ENCODE measurements at places on chromosomes 1 and 21.

DNA sequence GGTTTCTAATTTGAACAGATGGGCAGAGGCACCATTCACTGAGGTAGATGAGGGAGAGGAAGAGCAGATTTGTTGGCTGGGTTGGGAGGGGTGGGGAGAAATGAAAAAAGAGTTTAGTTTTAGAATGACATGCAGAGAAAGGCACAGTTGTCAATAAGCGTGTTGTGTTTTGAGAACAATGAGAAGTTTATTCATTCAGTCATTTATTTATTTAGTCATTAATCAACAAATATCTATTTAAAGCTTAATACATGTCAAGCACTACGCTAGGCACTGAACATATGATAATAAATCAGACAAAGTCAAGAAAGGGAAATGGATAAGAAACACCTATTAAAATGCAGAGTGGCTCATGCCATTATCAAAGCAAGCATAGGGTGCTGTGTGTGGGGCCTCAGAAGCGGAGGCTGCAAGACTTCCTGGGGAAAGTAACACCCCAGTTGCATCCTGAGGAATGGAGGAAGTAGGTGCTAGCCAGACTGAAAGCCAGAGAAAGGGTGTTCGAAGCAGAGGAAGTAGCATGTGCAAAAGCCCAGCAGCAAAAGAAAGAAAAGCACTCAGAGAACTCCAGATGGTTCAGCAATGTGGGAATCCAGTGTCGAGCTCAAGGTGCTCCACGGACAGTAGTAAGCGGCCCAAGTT is 114.1 kb downstream of the RNF220 start:
- no peak for DNase-seq

DNA sequence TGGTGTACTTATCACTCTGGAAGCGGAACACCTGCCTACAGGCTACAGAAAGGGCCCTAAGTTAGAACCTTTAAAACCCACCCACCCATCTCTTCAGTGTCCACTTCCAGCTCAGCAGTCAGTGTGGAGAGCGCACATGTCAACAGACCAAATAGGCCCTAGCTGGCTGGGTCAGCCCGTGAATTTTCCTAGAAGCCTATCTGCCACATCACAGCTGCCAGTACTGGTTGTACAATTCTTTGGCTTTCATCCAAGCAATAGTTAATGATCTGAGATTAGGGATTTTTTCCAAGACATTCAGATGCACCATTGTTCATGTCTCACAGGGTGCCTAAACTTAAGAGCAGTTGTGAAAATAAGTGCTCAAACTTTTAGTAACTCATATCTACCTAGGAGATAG is 197.1 kb downstream of the KCNK2 start:
- no peak for DNase-seq

DNA sequence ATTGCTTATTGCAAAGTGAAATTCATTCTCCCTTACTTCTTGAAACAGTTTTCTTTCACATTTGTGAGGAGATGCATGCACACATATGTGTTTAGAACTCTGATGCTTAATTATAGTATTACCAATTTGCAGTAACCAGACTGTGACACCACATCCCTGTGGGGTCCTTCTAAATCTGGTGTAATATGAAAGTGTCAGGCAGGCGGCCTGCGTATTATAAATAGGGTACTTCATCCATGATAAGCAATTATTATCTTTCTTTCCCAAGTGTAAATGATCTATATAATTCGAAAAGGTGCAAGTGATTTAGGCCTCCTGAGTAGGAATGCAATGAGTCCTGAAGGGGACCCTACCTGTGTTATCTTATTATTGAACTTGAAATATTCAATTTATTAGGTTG is 876 bp downstream of the EFCAB7 start:
- no peak for DNase-seq

GRCh38 chr1:30904191-30904961 is 4.2 kb downstream of the SDC3 start:
- DNase-seq: no peak

DNA sequence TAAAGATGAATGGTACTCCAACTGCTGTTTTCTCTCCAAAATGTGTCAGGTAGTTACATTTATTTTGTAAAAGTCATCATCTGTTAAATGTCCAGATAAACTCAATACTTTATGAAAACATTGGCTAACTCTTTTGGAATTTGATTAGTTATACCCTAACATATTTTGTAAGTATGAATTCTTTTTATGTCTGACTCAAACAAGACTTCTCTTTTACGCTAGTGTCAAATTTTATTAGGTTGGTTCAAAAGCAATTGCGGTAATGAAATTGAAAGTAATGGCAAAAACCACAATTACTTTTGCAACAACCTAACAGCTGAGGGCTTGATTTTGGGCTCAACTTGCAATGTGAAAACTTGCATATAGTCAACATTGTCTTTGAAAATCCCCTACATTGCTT is 41.0 kb upstream of the USP25 start:
- no peak for DNase-seq

DNA sequence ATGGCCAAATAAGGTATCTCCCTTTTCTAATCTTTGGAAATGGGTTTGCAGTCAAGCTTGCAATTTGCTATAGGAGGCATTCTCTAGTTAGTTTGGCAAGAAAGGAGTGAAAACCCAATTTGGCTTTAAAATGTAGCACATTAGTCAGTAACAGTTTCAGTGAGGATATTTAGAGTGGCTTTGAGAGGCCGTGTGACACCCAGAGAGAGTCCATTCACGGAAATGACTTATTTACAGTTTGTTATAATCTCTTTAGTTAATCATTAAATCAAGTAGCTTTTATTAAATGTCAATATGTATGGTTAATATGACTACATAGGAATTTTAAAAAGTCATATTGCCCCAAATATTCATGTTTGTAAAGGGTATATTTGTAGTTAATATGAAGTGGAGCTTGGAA is 9.6 kb downstream of the ZBTB18 start:
- no peak for DNase-seq

DNA sequence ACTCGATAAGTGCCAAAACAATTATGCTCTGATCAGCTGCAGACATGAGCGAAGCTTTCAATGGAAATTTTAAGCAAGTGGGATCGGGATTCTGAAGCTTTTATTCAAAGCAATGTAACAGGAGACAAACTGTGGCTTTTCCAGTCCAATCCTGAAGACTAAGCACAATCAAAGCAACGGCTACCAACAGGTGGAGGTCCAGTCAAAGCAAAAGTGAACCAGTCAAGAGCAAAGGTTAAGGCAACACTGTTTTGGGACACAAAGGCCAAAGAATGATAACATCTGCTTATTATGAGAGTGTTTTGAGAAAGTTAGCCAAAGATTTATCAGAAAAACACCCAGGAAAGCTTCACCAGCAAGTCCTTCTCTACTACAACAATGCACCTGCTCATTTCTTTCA is 170.1 kb downstream of the SEC16B start:
- DNase-seq: no peak

DNA sequence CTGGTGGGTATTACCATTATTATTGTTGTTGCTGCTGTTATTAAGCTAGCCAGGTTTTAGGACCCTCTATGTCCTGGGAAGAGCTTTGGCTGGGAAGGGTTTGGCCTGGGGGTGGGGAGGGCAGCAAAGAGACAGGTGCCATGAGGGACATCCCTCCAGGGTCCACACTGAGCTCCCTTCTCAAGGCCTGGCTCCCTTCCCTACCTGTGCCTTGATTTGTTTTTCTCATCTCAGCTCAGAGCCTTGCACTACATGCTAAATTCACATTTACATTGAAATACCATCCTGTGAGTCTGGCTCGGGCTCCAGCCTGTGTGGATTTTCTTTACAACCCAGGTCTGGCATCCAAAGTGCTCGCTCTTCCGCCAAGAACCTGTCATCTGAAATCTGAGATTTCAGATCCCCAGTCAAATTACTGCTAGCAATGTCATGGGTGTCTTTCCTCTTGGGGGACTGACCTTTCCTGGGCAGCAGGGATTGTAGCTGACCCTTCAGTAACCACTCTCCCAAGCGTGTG is 536.3 kb downstream of the PTPRU start:
- no peak for DNase-seq

DNA sequence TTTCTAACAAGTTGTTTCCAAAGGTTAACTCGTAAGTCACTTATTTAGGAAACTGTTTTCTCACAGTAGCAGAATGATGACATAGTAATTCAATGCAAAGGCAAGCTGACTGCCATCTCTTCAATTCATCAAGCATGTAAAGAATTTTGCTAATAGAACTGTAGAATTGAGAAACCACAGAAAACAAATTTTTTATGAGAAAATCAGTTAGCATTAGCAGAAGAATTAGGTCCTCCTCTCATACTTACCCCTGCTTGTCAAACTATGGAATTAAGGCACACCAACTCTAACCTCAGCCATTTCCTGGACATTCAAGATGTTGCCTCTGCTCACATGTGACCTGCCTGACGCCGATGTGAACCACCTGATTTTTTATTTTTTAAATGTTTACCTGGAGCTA is 115.2 kb downstream of the LRRC40 start:
- DNase-seq: no peak

- no peak for DNase-seq
Observed at GRCh38 chr1:43536196-43536863, 5.6 kb downstream of the PTPRF start.

GRCh38 chr1:59333626-59334277 is 36.9 kb downstream of the FGGY start:
- DNase-seq: no peak

DNA sequence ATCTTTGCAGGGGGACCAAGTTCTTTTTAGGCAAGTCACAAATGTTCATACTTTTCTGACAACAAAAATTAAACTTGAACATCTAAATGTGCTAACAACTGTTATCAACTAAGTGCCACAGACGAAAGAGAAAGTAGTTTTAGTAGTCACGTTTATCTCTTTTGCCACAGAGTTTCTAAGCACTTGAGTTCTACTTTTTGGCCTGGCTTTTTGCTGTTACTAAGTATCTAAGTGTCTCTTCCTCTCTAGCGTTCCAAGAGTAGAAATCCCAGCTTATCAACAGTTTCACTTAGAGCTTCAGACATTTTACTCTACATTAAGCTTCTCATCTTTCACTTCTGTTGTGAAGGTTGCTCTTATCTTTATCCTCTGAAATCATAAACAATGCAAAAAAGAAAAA is 34.2 kb downstream of the GATAD2B start:
- no peak for DNase-seq

DNA sequence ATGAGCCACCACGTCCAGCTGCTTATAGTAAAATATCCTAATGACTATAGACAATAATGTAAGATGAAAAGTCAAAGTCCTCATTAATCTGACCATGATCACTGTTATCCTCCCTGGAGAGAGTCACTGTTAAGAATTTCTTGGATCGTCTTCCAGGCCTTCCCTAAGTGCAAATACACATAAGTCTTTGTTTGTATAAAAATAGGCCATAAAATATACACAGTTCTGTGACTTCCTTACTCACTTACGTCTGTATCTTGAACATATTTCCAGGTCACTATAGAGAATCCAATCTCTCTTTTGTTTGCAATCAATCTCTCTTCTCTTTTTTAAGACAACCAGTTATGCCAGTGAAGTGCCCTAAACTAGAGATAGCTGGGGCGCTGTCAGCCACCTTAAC is 89.1 kb upstream of the LYST start:
- DNase-seq: no peak

- DNase-seq: no peak
Observed at GRCh38 chr1:26690157-26690556, 5.7 kb upstream of the ARID1A start.

DNA sequence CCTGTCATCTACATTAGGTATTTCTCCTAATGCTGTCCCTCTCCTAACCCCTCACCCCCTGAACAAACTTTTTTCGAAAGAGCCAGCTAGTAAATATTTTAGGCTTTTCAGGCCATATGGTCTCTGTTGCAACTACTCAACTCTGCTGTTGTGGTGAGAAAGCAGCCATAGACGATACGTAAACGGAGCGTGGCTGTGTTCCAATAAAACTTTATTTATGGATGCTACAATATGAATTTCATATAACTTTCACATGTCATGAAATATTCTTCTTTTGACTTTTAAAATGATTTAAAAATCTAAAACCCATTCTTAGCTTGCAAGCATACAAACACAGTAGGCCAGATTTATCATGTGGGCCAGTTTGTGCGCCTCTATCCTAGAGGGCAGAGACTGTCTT is 11.2 kb upstream of the RPS6KA1 start:
- DNase-seq: no peak

DNA sequence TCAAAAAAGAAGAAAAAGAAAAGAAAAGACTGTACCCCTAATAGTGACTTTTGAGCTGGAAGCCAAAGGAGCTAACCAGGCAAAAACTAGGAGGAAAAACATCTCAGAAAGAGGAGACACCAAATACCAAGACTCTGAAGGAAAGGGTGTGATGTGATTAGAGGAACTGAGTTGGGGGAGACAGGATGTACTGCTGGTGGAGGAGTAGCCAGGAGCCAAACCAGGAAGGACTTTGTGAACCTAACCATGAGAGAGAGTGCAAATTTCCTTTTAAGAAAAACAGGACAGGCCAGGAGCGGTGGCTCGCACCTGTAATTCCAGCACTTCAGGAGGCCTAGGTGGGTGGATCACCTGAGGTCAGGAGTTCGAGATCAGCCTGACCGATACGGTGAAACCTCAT is 4.1 kb upstream of the RBP7 start:
- DNase-seq: no peak

- DNase-seq: no peak
Observed at GRCh38 chr1:181397845-181398244, 85.5 kb upstream of the CACNA1E start.

- DNase-seq: no peak
Observed at GRCh38 chr1:39282537-39283216, 78.2 kb downstream of the MACF1 start.

- DNase-seq: no peak
Observed at GRCh38 chr21:31566064-31566463, 93.4 kb upstream of the SOD1 start.

- no peak for DNase-seq
Observed at GRCh38 chr21:31172328-31172727, 134.1 kb upstream of the KRTAP19-8 start.

Data from H4 (cell line).